ENCODE measurements at places on chromosomes 5 and 9.
A peak's percentile ranks its signal among the peaks of the same experiment; 100 is the strongest.

- DNase-seq: no peak
Observed at GRCh38 chr5:76736679-76737556, 21.0 kb downstream of the F2R start.

DNA sequence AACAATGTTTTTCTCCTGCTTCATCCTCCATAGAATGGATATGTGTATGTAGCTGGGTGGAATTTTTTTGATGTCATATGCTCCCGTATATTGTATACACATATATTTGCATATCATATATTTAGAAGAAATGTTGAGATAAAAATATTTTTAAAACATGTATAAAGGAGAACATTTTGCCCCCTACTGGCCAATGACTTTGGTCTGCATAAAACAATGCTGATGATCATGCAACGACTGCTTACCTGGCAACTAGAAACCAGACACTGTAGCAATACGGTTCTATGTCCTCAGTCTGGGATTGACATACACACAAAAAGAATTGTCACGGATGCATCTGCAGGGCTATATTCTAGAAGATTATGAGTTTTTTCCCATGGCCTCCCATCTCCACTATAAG is 503.6 kb downstream of the ELAVL2 start:
- DNase-seq: no peak

- DNase-seq: no peak
Observed at GRCh38 chr9:3698531-3698930, 172.7 kb upstream of the RFX3 start.

DNA sequence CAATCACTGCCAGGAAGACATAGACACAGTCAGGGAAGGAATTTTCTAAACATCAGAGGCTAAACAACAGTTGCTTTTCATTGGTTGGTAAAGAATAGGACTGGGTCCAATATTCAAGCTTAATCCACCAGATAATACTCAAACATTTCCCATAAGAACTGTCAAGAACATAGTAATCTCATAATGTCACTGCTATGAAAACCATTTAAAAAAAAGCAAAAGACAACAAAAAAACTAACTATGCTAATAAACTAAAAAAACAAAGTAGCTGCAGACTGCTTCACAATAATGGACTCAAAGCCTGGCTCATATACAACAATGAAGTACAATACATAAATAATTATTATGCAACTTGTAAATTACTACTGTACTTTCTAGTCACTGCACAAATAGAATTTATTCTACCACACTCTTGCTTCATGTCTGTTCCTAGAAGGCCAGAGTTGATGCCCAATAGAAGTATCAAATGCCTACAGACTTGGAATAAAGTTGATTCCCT is 148.7 kb downstream of the MLLT3 start:
- DNase-seq: no peak

DNA sequence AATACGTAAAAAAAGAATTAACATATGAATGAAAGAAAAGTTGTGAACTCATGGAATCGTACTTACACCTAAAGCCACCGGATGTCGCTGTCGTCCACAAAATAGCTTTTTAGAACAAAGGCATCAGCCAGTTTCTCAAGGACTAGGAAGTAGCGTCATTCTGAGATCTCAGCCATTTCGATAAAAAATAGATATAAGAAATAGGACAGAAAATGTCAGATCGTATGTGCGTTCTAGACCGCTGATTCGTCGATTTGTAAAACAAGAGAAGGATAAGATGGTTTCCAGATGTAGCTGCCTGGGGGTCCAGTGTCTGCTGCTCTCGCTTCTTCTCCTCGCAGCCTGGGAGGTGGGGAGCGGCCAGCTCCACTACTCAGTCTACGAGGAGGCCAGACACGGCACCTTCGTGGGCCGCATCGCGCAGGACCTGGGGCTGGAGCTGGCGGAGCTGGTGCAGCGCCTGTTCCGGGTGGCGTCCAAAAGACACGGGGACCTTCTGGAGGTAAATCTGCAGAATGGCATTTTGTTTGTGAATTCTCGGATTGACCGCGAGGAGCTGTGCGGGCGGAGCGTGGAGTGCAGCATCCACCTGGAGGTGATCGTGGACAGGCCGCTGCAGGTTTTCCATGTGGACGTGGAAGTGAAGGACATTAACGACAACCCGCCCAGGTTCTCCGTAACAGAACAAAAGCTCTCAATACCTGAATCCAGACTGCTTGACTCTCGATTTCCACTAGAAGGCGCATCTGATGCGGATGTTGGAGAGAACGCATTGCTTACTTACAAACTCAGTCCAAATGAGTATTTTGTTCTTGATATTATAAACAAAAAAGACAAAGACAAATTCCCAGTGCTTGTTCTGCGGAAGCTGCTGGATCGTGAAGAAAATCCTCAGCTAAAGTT is at the start of gene PCDHA10:
TSS of gene PCDHA10 (plus strand) at position 126 of the 903 bp plus-strand sequence. CDS start at position 278, 152 bp downstream.
- peak; percentile 64 for DNase-seq

GRCh38 chr9:124352616-124353015 is 62.6 kb downstream of the PSMB7 start:
- no peak for DNase-seq

GRCh38 chr5:179243333-179243732 is 101.9 kb downstream of the ADAMTS2 start:
- DNase-seq: no peak

DNA sequence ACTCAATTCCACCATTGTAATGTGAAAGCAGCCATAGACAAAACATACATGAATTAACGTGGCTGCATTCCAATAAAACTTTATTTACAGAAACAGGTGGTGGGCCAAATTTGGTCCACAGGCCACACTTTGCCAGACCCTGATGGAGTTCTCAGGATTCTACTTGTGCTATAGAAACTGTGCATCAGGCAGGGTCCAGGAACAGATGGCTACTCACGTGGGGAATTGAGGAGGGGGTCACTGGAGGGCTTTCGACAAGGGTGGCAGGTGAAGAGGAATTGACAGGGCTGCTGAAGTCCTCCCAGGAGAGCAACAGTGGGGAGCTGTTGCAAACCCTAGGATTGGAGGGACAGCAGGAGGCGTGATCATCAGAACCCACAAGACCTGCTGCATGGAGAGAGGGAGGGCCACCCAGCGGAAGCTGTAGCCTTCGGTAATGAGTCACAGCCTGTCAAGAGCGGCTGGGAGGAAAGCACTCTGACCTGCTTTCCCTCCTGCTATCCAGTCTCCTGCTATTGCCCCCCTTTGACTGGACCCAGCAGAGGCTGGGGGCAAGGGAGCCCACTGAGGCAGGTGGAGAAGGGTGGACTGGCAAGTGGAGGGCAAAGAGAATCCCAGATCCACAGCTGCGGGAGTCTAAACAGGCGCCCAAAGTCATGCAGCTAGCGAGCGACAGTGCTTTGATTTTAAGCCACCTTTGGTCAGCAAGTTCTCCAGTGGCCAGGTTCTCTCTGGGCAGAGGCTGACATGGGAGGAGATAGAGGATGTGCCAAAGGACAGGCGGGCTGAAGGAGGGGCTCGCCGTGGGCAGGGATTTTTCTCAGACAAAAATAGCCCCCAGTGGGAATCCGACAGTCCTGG is 138.3 kb upstream of the SMIM23 start:
- peak; percentile 53 for DNase-seq

- peak; percentile 55 for DNase-seq
Observed at GRCh38 chr5:95857185-95857945, 34.8 kb upstream of the GLRX start.

DNA sequence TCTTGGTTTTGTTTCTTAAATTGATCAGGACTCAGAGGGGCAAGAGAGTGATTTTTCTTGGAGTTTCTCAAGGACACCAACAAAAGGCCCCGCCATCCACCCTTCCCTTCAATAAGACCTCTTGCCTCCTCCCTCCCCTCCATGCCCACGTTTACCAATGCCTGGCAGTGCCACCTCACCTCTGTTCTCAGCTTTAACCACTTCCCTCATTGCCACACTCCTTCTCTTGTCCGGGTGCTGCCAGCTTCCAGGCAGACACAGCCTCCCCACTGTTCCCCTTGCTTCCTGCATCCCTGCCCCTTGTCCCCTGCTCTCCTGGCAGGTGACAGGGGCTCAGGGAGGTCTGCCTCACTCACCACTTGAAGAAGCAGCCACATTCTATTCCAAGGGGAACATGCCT is 90.8 kb downstream of the LHX2 start:
- no peak for DNase-seq

- DNase-seq: no peak
Observed at GRCh38 chr9:97397220-97397619, 14.7 kb upstream of the TDRD7 start.

- DNase-seq: no peak
Observed at GRCh38 chr5:135171336-135171735, 137.3 kb upstream of the PITX1 start.

DNA sequence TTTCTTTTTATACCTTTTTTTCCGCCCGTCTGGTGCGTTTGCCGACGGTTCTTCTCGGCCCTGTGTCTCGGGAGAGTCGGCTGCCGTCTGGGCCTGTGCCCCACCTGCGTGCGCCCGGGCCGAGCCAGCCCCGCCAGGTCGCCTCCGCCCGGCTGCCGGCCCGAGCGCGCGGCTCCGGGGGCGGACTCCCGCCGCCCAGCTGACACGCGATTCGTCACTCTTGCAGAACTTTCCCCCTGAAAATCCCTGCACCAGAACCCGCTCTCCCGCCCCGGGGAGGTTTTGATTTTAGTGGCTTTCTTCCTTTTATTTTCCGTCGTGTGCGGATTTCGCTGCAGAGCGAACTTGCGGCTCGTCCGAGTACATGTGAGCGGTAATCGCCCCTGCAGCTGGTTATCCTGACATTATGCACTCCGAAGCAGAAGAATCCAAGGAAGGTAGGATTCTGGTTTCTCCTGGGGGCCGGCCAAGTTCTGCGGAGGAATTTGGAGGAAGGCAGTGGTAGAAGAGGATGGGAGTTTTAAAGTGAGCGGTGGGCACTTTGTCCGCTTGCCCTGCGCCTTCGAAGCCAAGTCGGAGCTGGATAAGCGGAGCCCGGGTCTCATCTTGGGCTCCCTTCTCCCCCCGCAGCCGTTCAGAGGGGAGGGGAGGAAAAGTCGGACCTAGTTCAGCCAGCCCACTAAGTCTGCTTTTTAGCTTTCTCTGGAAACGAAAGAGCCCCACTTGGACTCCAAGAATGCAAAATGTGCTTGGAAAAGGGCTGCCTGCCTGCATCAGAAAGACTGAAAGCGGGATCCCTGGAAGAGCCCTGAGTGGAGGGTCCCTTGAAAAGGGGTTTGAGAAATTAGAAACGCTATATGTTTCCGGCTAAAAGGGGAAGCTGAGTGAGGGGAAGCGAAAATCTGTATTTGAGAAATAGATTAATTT is at the start of gene TNFAIP8:
TSS of gene TNFAIP8 (plus strand) at position 335 of the 927 bp plus-strand sequence. CDS start at position 407, 72 bp downstream.
- DNase-seq: peak; percentile 78

All from ELF-1 (cell line).